Mucosa of descending colon (tissue), 3 donors: ENCODE measurements at places on chromosomes 5 and 9. TPM values are rescaled to one million over a fixed set of nuclear protein-coding genes. Genes with fewer than 3 reads are reported as not detected.
A peak's percentile ranks its signal among the peaks of the same experiment; 100 is the strongest.

The VLDLR gene
- 8.0 TPM for total RNA-seq

The IL33 gene
- 16.2 TPM for total RNA-seq

DNA sequence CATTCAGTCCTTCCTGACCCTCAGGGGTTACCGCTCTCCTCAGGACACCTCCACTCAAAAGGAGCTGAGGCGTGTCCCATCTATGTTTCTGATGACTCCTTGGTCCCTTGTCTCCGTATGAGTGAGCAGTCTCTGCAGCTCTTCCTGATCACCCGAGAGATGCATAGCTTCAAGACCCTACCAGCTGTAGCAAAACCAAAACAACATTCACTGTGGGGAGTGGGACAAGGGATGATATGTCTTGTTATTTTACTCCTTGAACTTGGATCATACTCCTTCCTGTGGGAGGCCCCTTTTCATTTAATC lies 14.4 kb downstream of the GLDC start:
- no peak for DNase-seq

DNA sequence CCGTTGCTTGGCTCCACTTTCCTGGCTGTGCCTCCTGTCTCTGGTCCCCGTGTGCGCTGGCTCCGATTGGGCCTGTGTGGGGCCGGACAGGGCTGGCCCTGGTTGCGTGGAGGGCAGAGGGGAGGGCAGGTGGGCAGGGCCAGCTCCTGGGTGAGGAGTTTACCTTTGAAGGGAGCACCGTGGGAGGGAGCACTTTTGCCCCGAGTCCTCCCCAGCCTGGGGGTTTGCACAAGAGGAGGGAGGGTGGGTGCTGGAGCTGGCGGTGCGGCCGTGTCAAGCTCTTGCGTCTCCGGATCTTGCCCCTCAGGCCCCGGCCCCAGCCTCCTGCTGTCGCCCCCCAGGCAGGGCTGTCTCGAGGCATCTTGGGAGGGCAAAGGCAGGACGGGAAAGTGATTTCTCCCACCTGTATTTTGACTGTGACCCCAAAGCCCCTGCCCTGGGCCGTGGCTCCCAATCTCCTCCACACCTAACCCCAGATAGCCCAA lies 48.3 kb upstream of the EXOC3 start:
- DNase-seq: no peak

GRCh38 chr5:81212211-81212751 lies 20.8 kb upstream of the CKMT2 start:
- DNase-seq: no peak

GRCh38 chr5:92641031-92641962 lies 939.7 kb downstream of the NR2F1-AS1 start:
- peak; percentile 25 for DNase-seq

DNA sequence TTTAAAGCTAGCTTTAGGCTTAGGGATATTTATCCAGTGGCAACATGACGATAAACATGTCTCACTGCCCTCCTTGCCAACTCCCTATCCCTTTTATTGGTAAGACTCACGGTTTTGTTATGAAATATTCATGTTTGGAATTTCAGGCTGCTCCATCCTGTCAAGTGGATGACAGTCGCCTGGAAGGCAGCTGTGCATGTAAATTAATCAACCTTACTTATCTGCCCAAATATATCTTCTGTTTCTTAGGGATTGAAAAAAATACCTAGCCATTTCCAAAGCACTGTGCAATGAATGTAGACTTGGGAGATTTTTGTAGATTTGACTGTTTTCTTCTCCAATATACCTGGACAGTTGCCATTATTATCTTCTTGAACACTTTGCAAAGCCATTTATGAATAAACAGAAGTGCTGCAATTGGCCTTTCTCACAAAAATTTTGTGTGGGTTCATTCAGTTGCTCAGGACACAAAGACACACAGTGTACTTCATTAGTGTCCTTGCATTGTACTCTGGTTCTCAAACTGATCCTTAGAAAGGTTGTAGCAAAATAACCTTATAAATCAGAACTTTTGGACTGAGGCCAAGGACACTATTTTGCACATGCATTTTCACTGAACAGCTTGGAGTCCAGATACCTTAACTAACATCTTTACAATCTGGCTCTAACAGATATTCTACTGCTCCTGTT lies 889.4 kb upstream of the SEMA6A start:
- no peak for DNase-seq
